ENCODE measurements at places on chromosomes 7 and 10.

- DNase-seq, result no peak
These were observed 30.3 kb downstream of the C1GALT1 start for GRCh38 chr7:7212612-7213011.

DNA sequence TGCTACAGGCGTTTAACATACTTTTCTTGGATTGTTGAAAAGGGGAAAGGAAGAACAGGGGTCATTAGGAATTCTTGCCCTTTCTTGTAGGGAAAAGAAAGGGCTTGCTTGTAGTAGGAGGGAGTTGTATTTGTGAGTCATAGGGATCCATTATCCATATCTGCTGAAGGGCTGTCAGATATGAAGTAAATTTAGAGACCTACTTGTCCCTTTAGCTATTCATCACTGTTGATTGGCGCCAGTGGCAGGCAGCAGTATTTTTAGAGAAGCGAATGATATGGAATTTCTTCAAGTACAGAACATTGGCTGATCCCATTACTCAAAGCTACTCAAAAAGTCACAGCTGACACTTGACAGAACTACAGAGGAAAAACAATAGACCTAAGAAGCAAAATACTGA lies 97.7 kb downstream of the CELF2 start:
- no peak for DNase-seq

DNA sequence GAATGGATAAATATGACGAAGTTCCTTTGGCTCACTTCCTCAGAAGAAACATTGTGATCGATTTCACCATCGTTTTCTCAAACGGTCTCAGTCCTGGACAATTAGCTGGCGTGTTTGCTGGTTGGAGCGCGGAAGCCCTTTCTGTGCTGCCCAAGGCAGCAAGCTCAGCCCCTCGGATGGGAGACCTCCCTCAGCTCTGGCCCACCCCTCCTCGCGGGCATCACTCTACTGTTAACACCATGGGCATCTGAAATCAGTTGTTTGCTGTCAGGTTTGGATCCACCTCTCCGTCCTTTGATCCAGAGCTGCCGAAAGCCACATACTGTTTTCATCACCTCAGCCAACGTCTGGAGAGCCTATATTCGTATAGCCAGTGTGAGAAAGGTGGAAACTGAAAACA lies 68.2 kb downstream of the C10orf143 start:
- DNase-seq, result no peak

GRCh38 chr10:34286136-34286739 lies 528.9 kb downstream of the PARD3 start:
- DNase-seq, result no peak

GRCh38 chr10:100827819-100828737 lies 82.7 kb downstream of the PAX2 start:
- DNase-seq, result no peak

GRCh38 chr10:67114945-67115344 lies 189.1 kb downstream of the LRRTM3 start:
- no peak for DNase-seq

DNA sequence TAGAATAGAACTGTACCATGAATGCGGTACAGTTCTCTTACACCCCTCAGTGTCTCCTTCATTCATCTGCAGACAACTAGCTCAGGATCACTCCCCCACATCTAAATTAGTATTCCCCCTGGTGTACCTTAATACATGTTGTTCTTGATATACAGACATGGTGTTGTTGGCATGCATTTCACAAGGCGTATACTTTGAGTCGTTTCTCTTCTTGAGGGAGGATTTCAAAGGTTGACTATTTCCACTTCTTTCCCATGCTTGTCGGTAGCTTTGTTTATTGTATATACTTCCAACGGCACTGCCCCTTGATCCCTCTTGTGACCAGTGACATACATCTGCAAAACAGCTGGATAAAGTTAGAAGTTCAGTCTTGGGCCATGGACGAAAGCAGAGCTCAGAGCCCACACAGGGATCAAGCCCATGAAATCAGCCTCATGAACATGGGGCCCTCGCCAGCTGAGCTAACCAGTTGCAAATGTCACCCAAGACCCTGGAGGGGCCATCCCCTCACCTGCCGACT lies 8.6 kb downstream of the CPA4 start:
- DNase-seq, result no peak

- no peak for DNase-seq
These were observed 293.6 kb downstream of the ARHGAP12 start for GRCh38 chr10:31635009-31635408.

All from CD4-positive, alpha-beta T cell treated with Interleukin-6 at 100 ng/mL for 8 hours (primary cell).